ENCODE measurements at places on chromosomes 7 and 10. TPM values are rescaled to one million over a fixed set of nuclear protein-coding genes. Genes with fewer than 3 reads are reported as not detected.

Gene GLI3
- total RNA-seq = 0.20 TPM

Gene LOXL4
- 1.5 TPM for total RNA-seq

Gene MMRN2
- 1.0 TPM for total RNA-seq

Gene GARIN1A
- total RNA-seq = 0.38 TPM

Gene SLC18A3
- total RNA-seq = not detected

Gene HMX3
- total RNA-seq = not detected

Gene LIPJ
- total RNA-seq = not detected

Gene PSD
- total RNA-seq = 0.31 TPM

Gene STOX1
- total RNA-seq = 0.64 TPM

Gene PGAM2
- total RNA-seq = not detected

Gene HNRNPF
- 342 TPM for total RNA-seq

Gene CPA4
- 8.4 TPM for total RNA-seq

Gene DIP2C
- total RNA-seq = 14.7 TPM

Data from A549 treated with Hydrocortisone at 1 μM for 4 hours (cell line).